ENCODE measurements at places on chromosomes 4 and X.
A peak's percentile ranks its signal among the peaks of the same experiment; 100 is the strongest.

DNA sequence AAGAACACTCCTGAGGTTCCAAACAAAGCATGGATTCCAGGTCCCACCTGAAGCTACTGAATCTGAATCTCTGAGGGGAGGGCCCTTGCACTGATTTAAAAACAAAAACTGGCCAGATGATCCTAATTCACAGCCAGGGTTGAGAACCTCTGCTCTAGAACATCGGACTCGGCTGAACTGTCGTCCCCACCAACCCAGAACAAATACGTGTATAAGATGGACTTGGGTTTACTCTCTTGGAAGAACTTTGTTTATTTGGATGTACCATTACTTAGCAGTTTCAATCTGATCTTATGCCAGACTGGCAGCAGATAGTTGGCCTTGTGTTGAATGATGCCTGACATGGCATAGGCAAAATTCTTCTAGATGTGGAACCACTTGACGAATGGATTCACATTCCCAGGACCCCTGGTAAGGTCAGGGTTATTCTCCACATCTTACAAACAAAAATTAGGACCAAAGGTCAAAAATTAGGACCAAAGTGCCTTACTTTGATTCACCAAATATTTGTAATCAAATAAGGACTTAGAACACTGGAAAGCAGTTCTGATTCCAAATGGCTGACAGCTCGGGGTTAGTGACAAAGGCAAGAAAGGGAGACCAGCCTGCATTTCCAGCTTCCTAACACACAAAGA is 29.0 kb downstream of the CHST7 start:
- no peak for DNase-seq

DNA sequence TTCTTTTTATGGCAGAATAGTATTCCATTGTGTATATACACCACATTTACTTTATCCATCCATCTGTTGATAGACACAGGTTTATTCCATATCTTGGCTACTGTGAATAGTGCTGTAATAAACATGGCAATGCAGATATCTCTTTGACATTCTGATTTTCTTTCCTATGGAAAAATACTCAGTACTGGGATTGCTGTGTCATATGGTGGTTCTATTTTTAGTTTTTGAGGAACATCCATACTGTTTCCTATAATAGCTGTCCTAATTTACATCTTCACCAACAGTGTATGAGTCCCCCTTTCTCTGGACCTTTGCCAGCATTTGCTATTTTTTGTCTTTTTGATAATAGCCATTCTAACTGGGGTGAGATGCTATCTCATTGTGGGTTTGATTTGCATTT is 73.5 kb downstream of the GPAT3 start:
- DNase-seq, result no peak

DNA sequence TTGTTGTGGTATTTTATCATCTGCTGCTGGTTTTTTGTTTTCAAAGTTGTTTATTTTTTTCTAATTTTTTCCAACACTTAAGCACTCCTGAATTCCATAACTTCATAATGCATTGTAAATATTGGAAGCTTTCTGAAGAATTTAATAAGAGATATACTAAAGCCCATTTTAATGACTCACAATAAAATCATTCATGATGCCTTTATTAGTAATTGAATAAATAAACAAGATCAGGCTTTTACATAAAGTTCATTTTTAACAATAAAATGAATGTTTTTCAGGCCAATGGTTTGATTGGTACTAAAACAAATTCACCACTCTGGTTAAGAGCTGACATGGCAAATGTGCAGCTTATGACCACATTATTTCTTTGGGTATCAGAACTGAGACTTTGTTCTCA is 408.2 kb upstream of the SMIM31 start:
- no peak for DNase-seq

DNA sequence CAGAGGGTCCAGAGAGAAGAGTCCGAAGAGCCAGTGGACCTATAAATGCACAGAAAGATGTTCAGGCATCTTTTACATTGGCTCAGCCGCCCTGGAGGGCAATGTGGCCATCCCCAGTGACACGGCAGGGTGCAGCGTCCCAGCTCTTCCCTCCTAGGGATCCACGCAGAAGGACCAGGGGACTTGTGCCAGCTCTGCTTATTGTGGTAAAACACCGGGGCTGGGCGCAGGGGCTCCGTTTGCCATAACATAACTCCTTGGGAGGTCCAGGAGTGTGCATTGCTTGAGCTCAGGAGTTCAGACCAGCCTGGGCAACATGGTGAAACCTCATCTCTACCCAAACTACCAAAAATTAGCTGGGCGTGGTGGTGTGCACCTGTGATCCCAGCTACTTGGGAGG is 70.2 kb downstream of the CPZ start:
- DNase-seq, result no peak

- DNase-seq, result no peak
Observed at GRCh38 chr4:9782136-9782436, 652 bp downstream of the DRD5 start.

- no peak for DNase-seq
Observed at GRCh38 chrX:65750674-65751469, 83.4 kb downstream of the MSN start.

- no peak for DNase-seq
Observed at GRCh38 chr4:3868211-3869173, 102.3 kb downstream of the ADRA2C start.

GRCh38 chr4:78369679-78370078 is 181.9 kb upstream of the ANXA3 start:
- DNase-seq, result no peak

DNA sequence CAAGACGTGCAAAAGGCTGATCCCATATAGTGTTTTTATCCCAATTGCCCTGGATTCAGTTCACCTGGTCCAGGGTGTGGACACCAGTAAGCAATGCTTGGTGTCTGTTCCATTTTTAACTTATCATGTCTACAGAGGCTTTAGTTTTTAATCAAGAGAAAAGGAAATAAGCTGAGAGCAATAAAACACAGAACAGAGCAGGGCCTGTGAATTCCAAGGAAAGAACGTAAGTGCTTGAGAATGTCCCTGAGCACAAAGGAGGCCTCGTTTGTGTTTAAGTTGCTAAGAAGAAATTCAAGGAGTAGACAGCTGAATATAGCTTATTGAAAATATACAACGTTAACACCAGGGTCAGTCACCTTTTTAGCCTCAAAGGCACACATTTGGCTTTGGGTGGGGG is 191.3 kb downstream of the GPC3 start:
- DNase-seq, result no peak

- no peak for DNase-seq
Observed at GRCh38 chrX:9923357-9923756, 43.8 kb upstream of the CLDN34 start.

- no peak for DNase-seq
Observed at GRCh38 chrX:20311505-20311904, 44.8 kb upstream of the RPS6KA3 start.

DNA sequence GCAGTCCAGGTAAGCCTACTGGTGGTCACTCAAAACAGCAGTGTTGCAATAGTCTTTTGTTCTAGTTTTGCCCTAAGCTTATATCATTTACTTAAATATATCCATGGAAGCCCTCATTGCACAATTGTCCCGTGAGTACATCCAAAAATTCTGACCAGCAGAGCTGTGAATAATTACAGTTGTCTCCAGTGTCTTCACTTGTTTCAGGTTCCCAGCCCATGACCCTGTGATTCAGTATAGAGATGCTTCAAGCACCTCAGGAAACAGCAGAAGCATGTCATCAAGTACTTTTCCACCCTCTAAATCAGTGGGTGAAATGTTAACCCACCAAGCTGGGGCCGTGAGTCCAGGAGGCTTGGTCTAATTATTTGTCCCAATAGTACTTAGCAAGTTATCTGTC is 214.9 kb upstream of the RPS6KA3 start:
- DNase-seq, result no peak

DNA sequence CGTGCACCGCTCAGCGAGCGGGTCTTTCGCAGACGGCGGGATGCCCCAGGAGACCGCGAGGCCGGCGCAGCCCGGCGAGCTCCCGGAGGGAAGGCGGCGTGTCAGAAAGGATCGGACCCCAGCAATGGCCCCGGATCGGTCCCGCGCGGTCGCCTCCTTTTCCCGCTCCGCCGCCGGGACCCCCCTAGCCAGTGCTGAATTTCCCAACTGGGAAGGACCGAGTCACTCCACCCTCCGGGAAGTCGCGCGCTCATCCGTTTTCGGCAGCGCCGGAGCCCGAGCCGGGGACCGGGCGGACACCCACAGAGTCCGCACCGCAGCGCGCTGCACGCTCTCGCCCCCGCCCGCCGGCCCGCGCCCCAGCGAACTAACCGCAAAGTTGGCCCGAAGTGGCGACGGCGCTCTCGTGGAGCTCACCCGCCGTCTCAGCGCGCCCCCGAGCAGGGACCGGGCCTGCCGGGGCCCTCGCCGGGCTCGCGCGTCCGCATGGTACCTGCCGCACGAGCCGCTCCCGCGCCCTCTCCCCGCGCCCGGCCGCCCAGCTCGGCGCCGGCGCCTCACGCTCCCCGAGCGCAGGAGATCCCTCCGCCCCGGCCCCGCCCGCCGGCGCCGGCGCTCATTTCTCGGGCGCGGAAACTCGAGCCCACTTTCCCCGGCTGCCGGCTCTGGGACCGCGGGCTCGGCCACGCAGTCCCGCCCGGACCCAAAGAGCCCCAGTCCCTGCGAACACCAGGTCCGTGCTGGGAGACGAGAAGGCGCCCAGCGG is at the start of gene FAT1:
FAT1 (minus strand) TSS at position 565 of the 766 bp plus-strand sequence. CDS start 14,029 bp downstream, outside the sequence.
- DNase-seq, result peak; percentile 77

- no peak for DNase-seq
Observed at GRCh38 chrX:109995155-109995554, 7.8 kb upstream of the TMEM164 start.

DNA sequence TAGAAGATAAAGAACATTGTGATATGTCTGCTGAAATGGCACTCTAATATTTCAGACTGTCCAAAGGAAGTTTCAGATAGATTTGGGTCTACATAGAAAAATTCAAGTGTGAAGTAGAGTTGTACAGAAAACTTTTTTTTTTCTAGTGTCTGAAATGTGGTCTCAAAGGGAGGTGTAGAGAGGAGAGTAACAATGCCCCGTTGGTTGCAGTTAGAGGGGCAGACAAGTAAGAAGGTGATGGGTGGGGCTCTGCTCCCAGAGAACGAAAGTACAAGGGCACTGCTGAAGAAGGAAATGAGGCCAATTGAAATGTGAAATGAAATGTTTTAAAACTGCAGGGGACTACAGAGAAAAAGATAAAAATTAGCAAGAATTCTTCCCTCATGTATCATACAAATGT is 177.8 kb downstream of the BANK1 start:
- no peak for DNase-seq

GRCh38 chr4:26478330-26478729 is 12.0 kb downstream of the CCKAR start:
- DNase-seq, result no peak

DNA sequence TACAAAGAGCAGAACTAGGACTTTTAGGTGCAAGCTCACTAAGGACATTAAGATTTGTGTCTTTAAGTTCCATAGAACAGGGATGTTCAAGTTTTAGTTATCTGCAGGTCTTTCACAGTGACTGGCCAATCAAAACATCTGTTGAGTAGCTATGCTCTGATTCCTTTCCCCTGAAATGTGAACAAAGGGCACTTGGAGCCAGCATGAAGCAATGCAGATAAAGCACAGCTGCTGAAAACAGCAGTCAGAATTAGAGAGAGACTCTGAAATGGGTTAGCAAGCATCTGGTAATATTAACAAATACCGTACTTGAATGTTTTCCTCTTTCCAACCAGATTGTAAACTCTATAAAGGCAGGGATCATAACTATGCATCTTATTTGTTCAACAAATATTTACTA is 276.9 kb downstream of the RAB28 start:
- DNase-seq, result no peak

DNA sequence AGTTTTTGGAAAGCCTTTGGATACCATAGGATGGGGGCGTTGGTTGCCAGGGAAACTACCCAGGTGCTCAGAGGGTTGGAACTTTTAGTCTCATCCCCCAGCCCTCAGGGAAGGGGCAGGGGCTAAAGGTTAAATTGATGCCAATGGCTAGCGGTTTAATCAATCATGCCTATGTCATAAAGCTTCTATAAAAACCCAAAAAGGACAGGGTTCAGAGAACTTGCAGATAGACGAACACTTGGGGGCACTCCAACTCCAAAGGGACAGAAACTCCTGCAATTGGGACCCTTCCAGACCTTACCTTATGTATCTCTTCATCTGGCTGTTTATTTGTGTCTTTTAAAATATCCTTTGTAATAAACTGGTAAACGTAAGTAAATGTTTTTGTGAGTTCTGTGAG is 30.0 kb upstream of the GPR173 start:
- DNase-seq, result no peak

DNA sequence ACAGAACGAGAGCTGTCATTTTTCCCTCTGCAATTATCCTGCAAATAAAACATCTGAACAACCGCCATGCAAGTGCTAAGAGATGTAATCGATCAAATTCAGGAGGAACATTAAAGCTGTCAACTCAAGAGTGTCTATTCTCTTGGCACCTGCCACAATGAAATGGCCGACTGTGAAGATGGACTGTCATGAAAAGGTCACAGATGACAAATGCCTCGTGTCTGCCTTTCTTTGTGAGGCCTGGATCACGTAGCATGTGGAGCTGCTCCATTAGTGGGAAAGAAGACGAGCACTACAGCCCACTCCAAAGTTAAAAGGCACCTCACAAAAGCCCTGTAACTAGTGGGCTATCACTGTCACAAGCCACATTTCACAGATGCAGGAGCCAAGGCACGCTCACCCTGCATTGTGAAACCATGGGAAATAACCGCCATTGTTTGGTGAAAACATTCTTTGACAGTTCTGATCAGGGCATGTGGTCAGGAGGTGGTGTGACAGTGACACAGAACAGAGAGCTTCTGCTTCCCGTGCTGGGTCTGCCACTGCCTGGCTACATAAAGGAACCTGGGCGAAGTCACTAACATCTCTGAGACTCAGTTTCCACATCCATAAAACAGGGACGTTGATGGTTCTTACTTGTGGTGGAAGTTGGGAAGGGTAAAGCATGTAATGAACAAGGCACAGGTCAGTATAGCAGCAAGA is 98.9 kb downstream of the EVC2 start:
- DNase-seq, result no peak

- peak; percentile 66 for DNase-seq
Observed at GRCh38 chr4:53804719-53805118, 213.4 kb upstream of the LNX1 start.

DNA sequence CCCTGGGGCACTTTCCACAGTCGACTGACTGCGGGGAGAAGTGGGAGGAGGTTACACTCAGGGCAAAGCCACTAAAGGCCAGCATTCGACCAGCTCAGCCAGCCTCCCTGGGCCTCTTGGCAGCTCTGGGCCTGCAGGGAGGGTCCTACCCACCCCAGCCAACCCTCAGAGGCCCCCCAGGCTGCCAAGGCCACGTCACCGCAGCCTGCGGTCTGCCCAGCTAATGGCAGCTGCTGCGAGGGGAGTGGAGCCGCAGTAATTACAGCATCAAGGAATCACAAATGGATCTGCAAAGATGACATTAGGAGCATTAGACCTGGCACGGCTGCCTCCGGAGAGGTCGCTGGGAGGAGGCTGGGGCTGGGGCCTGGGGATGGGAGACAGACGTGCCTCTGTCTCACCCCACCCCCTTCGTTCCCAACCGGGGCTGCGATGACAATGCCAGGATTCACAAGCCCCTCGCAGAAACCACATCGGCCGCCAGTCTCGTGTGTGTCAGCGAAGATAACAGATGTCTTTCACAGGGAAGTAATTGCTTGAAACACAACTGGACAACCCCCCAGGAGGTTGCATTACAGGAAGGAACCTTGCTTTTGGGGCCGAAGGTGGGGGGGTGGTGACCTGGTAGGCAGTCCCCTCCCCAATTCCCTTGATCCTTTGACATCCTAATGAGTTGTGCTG is 367.6 kb downstream of the BCOR start:
- no peak for DNase-seq

Data from H1 (cell line).